Activated T-cell treated with anti-CD3 and anti-CD28 coated beads for 24 hours (primary cell): ENCODE measurements at places on chromosomes 16 and 17.
A peak's percentile ranks its signal among the peaks of the same experiment; 100 is the strongest.

GRCh38 chr16:50440531-50440930, 71.7 kb upstream of the BRD7 start:
- DNase-seq = no peak

DNA sequence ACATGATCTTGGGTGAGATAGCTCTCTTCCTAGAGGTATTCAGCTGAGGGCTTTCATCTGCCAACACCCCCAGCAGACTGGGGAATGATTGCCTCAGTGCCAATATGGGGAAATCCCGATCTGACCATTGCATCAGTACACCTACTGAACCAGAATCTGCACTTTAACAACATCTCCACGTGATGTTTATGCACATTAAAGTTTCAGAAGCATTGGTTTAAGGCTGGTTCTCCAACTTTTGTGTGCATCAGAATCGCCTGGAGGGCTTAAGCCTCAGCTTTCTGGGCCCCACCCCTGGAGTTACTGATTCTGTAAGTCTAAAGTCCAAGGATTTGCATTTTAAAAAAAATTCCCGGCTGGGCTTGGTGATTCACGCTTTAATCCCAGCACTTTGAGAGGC, 123.6 kb upstream of the MED13 start:
- no peak for DNase-seq

GRCh38 chr17:12077773-12078172, 57.1 kb downstream of the MAP2K4 start:
- no peak for DNase-seq

GRCh38 chr17:58311429-58311894, 17.1 kb downstream of the TSPOAP1 start:
- DNase-seq = no peak

DNA sequence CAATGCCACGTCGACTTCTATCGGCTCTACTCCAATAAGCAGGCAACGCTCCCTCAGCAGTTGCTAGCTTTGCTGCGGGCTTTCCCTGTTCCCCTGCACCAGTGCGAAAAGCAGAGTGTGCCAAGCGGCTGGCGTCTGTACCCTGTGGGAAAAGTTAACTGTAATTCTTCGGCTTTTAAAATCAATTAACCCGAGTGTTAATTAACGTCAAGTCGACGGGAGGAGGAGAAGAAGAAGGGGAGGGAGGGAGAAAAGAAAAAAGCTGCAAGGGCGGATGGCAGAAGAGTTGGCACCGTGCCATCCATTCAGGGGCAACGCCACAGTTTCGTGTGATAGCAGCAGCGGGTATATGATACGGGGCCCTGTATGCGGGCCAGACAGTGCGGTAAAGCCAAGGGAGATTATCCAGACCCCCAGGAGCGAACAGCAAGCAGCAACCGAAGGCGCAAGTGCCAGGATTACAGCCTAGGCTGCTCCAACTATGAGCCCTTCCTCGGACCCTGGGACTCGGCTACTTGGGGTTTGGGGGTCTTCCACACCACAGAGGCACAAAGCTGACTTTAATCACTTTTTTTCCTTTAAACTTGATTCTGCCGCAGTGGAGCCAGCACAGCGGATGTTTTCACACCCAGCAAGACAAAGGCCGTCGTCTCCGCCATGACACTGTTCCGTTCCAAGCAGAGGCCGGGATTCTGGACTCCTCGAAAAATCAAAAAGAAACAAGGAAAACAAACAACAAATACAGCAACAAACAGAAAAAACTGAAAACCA, 253.8 kb upstream of the PMFBP1 start:
- DNase-seq = no peak

- DNase-seq = no peak
Measured at GRCh38 chr16:78654929-78655328, 555.5 kb downstream of the WWOX start.

GRCh38 chr16:17804857-17805256, 334.1 kb upstream of the XYLT1 start:
- DNase-seq = no peak

GRCh38 chr16:2977440-2977839, 2.8 kb downstream of the PKMYT1 start:
- DNase-seq = no peak

DNA sequence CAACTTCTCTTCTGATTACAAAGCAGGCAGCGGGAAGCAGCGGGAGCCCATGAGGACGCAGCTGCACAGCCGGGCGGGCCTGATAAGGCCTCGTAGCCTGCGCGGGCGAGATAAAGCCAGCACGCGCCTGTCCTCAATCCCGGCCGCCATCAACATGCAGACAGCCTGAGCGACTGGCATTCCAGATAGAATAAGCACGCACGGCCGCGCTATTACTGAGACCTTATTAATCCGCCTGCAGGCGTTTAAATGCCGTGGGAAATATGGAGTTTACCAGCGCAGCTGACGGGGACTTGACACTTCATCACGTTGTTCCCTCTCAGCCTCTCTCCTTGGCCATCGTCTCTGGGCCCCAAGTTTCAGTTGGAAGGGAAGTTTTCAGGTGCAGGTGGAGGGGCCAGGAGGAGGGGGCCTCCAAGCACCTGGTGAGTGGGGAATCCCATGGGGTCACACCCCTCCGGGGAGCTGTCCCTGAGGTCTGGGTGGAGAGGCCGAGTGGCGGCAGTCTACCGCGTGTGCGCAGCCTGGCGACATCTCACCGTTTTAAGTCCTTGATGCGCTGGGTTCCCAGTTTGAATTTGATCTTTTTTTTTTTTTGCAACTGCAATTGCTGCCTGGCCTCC, 27.3 kb upstream of the CBFA2T3 start:
- DNase-seq = no peak

GRCh38 chr17:74345433-74346241, 16.0 kb downstream of the BTBD17 start:
- no peak for DNase-seq

DNA sequence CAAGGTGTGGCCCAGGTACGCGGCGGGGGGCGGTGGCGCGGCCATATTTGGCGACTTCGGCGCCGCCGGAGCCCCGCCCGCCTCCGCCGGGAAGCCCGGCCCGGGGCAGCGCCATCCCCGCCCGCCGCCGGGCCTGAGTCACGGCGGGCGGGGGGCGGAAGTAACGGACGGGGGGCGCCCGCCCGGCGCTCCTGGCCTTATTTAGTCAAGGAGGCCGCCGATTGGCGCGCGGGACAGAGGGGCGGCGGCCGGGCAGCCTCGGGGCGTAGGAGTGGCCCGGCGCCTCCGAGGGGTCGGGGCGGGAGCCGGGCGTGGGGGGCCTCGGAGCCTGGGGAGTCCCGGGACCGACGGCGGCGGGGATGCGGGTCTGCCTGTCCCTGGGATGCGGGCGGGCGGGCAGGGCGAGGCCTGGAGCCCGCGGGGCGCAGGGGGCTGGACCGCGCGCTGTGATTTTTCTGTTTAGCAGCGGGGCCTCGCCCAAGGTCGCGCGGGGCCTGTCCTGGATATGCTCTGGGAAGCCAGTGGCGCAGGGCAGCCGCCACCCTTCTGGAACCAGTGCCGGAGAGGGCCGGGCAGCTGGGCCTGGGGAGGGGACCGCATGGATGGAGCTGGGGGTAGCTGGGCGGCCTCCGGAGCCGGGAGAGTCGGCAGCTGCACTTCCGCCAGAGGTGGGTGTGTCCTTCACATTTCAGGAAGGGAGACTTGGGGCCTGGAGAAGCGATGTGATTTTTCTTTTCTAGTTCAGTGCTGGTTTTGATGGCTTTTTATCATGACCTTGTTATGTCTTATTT, 2.3 kb upstream of the ACTG1 start:
- DNase-seq = peak; percentile 52

DNA sequence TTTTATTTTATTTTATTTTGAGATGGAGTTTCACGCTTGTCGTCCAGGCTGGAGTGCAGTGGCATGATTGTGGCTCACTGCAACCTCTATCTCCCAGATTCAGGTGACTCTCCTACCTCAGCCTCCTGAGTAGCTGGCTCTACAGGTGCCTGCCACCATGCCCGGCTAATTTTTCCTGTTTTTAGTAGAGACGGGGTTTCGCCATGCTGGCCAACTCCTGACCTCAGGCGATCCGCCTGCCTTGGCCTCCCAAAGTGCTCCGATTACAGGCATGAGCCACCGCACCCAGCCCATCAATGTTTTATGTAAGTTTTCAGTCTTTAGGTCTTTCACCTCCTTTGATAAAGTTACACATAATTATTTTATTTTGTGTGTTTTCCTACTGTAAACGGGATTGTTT, 154.6 kb downstream of the COPRS start:
- DNase-seq = no peak
